GM12891 (cell line): ENCODE measurements at places on chromosomes 3 and 15.

DNA sequence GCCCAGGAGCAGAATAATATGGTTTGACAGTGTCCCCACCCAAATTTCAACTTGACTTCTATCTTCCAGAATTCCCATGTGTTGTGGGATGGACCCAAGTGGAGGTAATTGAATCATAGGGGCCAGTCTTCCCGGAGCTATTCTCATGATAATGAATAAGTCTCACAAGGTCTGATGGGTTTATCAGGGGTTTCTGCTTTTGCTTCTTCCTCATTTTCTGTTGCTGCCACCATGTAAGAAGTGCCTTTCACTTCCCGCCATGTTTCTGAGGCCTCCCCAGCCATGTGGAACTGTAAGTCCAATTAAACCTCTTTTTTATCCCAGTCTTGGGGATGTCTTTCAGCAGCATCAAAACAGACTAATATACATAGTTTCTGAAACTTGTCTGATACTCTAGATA is 28.4 kb upstream of the ATP2C1 start:
- DNase-seq, result no peak

GRCh38 chr3:38634111-38634510 is 15.4 kb downstream of the SCN5A start:
- no peak for DNase-seq

DNA sequence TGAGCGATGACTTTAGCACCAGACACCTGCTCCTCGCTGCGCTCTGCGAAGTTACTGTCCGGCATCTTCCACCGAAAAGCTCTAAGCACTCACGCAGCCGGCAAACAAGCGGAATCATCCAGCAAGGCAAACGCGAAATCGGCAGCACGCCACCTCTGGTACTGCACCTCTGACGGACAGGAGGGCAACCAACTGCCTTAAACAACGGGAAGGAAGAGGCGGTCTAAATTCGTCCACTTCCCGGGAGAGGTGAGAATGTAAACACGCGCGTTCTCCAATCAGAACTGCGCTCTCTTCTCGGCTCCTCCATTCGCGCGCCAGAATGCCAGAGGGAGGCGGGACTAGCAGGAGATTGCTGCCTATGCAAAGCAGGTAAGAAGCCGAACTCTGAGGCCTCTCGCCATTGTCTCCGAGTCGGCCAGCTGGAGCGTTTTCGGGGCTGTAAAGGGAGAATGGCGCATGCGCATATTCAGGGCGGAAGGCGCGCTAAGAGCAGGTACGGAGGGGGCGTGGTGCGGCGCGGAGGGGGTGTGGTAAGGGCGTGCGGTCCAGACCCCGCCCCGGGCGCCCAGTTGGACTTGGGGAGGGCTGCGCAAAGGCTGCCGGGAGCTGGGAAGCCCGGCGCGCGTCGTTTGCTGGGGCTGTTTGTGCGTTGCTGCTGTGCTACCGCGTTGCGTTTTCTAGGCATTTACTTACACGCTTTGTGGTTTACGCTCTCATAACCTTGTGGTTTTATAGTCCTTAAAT is at the start of the genes BTD and HACL1:
Gene BTD (plus strand): TSS at position 347 of the 747 bp plus-strand sequence. CDS start 33,695 bp downstream, outside the sequence.
Gene HACL1 (minus strand): TSS at position 171 of the 747 bp plus-strand sequence. CDS start 106 bp downstream, at position 65.
- DNase-seq, result peak; percentile 73

GRCh38 chr3:122942239-122942638 is 85.3 kb downstream of the SEMA5B start:
- no peak for DNase-seq

DNA sequence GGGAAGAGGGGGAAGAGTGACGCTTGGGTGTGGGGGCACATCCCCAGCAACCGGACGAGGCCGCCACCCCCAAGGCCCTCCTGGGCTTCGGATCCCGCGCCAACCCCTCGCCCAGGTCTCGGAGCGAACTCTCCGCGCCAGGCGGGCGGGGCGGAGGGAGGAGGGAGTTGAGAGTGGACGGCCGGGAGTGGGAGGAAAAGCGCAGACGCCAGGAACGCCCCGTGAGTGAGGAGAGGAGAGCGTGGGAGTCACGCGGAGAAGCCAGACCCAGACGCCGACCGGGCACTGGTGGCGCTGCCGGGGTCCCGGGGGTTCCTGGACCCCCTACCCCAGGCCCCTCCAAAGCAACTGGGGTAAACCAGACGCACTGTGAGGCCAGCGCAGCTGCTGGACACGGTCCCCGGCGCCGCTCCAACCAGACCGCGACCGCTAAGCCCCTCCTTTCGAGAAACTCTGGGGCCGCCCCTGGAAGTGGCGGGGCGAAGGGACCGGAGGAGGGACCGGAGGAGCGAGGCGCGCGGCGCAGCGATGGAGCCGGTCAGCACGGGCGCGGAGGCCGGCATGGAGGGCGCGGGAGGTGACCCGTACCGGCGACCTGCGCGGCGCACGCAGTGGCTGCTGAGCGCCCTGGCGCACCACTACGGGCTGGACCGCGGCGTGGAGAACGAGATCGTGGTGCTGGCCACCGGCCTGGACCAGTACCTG is at the start of gene EFCC1:
Gene EFCC1 (plus strand): TSS at position 204 of the 705 bp plus-strand sequence. CDS start 325 bp downstream, at position 529.
- no peak for DNase-seq

- DNase-seq, result no peak
These were observed 159.7 kb downstream of the MEX3B start for GRCh38 chr15:81886080-81886479.

GRCh38 chr3:181773921-181774320 is 62.2 kb downstream of the SOX2 start:
- no peak for DNase-seq

DNA sequence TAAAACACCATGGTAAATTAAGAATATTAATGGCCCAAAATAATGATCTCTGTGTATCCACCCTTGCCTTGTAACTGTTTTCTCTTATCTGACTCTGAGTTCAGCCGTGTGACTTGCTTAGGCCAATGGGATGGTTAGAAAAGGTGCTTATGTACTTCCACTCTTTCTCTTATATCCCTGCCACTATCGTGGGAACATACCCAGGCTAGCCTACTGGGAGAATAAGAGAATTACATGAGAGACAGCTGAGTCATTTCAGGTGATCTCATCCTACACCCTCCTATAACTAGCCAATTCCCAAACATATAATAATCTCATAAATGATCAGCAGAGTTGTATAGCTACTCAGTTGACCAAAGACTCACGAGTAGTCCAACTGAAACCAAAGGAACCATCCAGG is 98.3 kb upstream of the ABI3BP start:
- no peak for DNase-seq

DNA sequence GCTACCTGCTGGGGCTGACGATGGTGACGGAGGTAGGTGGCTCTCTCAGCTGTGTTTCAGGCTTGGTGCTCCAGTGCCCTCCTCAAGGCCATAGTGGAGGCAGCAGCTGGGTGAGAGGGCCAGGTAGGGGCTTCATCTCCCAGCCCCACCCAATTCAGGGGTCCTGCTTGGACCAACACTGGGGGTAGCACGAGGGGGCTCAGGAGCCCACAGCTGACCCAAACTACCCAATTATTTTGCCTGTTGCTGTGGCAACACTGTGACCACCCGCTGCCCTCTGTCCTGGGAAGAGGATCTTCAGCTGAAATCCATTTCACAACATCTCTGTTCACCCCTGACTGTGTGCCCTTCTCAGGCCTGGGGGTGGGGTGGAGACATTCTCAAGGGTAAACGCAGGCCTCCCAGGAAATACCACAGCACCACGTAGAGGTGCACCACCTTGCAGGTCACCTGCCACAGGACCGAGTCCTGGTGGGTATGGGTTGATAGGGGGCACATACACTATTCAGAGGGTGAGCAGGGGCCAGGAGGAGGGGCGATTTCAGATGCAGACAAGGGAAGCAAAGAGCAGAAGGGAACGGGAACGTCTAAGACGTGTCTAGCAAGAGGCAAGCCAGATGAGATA is 62.7 kb downstream of the GRIP2 start:
- DNase-seq, result no peak
